ENCODE measurements at places on chromosomes 2 and 18.

DNA sequence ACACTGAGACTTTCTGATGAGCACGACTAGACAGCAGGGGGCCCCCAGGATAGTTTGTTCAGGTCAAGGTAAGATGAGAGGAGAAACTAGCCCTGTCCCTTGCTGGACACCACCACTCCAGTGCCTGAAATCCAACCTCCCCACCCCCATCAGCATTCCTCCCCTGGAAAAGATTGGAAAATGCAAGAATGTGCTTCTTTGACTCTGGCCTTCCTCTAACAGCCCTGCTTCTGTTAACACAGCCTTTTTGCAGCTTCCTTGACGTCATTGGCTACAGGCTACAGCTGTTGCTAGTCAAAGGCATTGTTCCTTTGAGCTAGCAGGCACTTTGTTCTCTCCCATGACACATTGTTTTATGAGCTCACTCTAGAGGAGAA is 20.1 kb upstream of the LTBP1 start:
- DNase-seq = no peak

DNA sequence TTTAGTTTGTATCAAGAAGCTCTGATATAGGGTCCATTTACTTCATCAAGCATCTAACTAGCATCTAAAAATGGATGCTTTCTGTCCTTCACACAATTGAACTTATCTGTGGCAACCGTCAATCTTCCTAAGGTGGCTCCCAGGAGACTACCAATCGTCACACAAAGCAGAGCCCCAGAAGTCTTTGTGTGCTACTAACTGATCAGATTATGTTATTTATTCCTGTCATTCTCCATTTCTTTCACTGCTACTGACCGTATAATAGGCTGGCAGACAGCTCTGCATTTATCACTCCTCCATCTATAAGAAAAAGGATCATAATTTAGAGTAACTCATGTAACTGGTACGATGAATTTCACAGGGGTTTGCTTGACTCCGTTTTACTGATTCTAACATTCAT is 585.0 kb upstream of the NXPH2 start:
- no peak for DNase-seq

GRCh38 chr18:37572736-37573135 is 7.1 kb upstream of the CELF4 start:
- no peak for DNase-seq

GRCh38 chr18:65526099-65526498 is 224.7 kb upstream of the CDH7 start:
- DNase-seq = peak; percentile 75

GRCh38 chr2:66521291-66521922 is 86.5 kb downstream of the MEIS1 start:
- no peak for DNase-seq

DNA sequence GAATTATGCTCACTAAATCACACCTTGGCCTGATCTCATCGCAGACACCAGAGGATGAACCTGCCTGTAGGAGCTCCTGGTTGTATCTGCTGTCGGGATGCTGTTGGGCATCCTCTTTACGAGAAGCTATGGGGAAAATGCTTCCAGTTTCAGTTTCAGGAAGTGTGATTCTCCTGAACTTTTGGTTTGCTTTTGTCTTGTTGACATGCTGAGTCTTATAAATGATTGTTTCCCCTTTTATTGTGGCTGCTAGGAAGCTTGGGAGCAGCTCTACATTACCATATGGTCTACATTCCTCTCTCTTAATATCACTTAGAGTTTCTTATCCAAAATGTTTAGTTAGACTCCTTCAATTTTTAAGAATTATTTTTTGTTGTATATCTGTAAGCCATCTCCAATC is 227.5 kb downstream of the MTX2 start:
- DNase-seq = no peak

DNA sequence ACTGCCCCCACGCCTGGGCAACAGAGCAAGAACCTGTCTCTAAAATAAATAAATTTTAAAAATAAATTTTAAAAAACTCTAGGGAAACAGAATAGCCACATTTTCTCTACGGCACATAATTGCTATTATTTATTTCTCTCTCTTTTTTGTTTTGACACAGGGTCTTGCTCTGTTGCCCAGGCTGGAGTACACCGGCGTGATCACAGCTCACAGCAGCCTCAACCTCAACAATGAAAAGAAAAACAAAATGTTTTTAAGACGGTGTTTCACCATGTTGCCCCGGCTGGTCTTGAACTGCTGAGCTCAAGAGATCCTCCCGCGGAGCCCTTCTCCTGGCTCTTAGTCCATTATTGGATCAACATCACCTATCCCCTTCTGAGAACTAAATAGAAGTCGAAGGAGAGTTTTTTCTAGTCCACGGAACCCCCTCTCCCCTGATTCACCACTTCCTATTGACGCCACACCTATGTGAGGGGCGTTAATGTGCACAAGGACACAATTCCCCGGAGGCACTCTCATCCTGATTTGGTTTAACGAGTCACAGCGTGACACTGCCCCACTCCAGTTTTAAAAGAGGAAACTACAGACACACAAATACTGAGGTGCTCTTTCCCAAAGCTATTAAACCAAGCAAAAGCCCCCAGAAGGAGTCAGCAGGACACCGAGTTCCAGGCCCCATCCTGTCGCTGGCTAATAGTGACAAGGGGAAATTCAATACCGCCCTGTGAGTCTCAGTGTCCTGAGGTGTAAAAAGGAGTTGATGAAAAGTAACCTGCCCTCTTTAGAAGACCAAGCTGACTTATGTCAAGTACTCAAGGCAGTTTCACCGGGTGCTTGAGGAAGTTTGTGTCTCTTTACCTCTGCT is 1.1 kb downstream of the NPC1 start:
- no peak for DNase-seq

DNA sequence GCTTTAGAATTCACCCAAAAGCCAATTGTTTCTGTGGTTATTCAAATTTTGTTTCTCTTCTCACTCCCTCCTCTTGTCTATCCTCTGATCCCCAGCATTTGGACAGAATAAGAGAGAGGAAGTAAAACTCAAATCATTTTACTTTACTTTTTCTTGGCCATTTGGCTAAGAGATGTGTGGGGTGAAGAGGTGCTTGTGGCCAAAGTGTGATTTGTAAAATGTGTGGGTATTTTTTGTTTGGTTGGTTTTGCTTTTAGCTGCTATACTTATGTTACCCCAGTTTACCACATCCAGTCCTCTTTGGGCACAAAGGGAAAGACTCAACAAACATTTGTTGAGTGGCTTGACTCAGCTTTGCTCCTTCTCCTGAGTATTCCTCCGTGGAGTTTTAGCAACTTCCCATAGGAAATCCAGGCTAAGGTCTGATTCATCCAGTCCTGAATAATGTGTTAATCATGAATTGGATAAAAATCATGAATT is 109.1 kb upstream of the CYP1B1 start:
- no peak for DNase-seq

- no peak for DNase-seq
Measured at GRCh38 chr2:214574084-214574781, 163.4 kb downstream of the VWC2L start.

GRCh38 chr18:79378536-79379250 is 17.0 kb upstream of the NFATC1 start:
- no peak for DNase-seq

GRCh38 chr18:59032308-59032707 is 107.4 kb upstream of the SEC11C start:
- no peak for DNase-seq

DNA sequence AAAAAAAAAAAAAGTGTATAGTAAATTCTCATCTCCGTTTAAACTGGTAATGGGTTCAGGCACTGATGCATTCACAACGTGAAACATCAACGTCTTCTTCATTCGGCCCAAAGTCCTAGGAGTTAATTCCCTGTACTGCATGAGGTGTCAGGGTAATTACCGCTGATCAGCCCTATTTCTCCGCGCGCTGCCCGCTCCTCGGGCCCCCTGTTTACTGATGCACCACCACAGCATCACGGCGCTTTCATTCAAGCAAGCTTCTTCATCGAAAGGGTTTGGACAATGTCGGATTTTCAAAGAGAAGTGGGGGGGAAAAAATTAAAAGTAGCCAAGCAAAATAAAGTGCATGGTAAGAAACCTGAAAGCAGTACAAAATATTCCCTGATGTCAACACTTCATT is 352.0 kb upstream of the POU3F3 start:
- no peak for DNase-seq

GRCh38 chr2:238644095-238645081 is 203.5 kb upstream of the TWIST2 start:
- DNase-seq = no peak

DNA sequence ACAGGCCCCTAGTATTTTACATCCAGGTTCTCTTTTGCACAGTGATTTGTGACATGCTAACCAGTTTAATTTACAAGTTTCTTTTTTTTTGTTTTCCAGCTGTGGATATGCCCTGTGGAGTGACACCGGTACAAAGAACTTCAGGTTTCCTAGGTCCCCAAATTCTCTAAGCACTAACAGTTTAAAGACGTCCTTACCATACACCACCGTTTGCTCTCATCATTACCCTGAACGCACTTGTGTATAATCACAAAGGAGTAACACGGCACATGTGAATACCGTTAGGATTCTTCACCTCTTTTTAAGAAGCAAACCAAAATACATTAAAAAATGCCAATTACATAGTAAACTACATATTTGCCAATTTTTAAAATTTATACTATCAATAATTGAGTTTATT is 853 bp downstream of the LANCL1 start:
- no peak for DNase-seq

DNA sequence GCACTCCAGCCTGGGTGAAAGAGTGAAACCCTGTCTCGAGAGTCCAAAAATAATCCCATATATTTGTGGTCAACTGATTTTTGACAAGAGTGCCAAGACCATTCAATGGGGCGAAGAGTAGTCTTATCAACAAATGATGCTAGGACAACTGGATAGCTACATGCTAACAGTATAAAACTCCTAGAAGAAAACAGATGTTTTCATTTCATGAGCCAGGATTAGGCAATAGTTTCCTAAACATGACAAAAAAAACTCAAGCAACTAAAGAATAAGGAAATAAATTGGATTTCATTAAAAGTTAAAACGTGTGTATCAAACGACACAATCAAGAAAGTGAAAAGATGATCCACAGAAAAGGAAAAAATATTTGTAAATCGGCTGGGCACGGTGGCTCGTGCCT is 6.3 kb downstream of the LIMS2 start:
- DNase-seq = no peak

DNA sequence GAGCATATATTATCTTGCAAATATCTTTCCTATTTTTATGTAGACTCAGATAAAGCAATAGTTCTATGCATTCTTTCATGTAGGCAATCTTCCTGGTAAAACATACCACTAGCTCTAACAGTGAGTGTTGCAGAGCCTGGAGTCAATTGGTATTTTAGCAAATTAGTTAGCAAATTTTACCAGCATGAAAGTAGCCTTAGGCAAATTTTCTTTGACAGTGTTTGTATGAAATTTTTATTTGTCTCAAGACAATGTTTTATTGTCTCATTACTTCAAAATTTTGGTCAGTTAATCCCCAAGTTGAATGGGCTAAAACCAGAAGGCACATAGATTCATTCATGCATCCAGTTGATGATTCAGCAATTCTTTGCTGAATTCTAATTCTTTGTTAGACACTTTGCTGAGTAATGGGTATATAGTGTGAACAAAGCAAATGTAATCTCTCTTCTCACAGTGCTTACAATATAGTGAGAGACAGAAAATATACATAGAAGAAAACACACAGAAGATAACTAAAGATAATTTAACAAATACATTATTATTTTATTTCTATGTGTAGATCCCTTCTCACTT is 27.1 kb downstream of the SLC38A11 start:
- DNase-seq = no peak

DNA sequence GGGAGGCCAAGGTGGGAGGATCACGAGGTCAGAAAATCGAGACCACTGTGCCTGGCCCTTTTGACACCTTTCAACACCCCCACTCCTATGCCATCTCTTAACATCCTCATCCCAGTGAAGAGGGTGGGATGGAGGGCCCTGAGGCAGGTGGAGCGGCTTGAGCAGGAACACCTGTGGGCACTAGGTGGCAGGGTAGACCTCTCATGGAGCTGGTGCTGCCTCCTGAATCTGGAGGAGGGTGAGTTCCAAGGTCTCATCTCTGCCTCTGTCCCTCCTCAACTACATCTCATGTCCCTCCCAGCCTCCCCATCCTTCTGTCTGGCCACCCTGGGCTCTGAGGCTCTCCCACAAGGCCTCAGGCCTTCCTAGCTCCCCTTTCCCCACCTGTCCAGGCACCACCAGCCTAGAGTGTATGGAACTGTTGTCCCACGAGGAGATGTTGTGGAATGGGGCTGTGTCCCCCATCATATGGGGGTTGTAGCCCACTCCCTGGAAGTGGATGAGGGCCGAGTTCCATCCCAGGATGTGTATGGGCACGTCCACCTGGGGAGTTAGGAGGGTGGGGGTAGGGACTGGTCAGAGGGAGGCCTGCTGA is 17.0 kb upstream of the CRYBA2 start:
- no peak for DNase-seq

DNA sequence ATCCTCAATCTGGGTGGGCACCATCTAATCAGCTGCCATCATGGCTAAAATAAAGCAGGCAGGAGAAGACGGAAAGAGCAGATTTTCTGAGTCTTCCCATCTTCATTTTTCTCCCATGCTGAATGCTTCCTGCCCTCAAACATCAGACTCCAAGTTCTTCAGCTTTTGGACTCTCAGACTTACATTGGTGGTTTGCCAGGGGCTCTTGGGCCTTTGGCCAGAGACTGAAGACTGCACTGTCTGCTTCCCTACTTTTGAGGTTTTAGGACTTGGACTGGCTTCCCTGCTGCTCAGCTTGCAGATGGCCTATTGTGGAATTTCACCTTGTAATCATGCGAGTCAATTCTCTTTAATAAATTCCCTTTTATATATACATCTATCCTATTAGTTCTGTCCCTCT is 36.6 kb downstream of the DIPK1C start:
- DNase-seq = no peak

DNA sequence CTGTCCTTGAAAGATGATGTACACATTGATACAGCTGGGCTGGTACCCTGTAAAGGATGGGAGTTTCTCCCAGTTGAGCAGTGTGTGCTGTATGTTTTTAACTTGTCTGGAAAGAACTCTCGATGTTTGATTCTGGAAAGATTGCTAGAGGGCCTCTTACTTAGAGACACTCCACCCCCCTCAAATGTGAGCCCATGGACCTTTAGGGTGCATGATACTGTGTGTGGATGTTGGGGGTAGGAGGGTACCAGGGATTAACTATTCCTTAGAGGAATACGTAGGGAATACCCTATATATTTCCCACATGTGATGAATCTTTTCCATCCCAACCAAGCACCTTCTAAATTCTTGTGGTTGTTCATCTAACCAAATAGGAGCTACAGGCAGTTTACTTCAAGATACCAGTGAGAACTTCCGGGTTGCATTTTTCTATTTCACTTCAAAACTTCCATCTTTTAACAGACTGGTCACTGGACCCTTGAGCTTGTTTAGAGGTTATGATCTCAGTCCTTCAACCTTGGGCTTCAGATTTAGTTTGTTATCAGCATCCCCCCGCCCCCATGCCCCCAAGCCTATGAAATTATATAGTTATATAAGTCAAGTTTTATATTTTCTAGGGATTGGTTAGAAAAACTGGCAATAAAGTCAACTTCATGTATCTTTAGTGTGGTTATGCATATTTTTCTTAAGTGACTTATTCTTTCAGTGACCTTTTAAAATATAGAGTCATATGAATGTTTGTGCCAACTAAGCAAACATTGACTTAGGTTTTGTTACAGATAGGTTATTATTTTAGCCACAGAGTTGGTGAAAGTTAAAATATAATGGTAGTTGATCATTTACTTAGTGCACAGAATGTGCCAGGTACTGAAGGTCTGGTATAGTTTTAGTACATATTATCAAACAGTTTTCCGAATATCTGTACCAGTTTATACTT is 18.2 kb downstream of the AFTPH start:
- DNase-seq = peak; percentile 31

Measured in LNCaP clone FGC (cell line).